ENCODE measurements at places on chromosomes 6 and 20.

GRCh38 chr6:391559-392440 is at the start of gene IRF4:
Gene IRF4 (plus strand): TSS chr6:391752. CDS start chr6:393153, 1,401 bp downstream.
- DNase-seq = peak; percentile 73

GRCh38 chr6:4567141-4567540 is 209.1 kb upstream of the CDYL start:
- DNase-seq = no peak

DNA sequence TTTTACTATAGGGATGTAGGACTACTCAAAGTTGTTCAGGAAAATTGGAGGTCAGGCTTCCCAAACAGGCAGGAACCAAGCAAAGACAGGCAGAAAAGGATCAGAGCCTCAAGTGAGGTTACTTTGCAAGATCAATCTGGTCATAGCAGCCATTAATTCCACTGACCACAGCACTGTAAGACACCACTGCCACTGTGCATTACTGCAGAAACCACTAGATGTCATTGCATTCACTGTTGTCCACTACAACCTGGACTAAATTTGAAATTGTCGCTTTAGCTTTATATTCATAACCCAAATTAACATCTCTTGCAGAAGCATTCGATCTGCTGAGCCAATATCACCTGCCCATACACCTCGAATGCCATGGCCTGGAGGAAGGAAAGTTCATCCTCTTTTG is 126.9 kb upstream of the UFL1 start:
- DNase-seq = no peak

- DNase-seq = peak; percentile 24
These were observed 9.6 kb upstream of the PKIG start for GRCh38 chr20:44572551-44573500.

DNA sequence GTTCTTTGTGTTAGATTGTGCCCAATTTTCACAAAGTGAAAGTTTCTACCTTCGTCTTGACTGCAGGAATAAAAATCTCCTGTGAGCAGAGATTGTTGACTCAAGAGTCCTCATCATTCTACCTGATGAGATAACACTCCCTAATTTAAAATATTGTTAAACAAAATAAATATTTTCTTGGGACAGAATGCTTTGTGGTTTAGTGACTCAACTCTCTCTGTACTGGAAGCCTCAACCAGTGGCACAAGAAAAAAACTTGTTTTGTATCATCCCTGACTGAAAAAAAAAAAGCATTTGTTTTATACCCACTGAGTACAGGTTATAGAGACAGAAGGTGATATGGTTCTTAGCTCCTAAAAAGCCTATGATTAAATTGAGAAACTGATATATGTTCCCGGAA is 78.9 kb downstream of the CRYBG1 start:
- DNase-seq = no peak

GRCh38 chr6:63553208-63553607 is 19.1 kb upstream of the LOC128125822 start:
- no peak for DNase-seq

DNA sequence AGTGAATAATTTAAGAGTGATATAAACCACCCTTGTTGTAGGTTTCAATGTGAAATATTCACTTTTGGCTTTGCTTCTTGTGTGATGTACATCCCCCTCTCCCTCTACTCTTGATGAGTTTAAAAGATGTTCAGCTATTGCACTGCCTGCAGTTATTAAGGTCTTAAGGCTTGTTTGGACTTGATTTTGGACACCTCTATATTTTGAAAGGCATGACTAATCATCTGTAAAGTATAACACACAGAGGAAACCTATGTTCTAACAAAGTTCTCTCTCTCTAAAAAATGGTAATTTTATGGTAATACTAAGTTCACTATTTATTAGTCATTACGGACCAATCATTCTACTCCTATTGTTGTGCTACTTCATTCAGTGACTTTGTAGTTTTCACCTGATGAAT is 1719.9 kb downstream of the GRIK2 start:
- DNase-seq = no peak

GRCh38 chr6:140140891-140141290 is 766.4 kb upstream of the CITED2 start:
- DNase-seq = no peak

All from transverse colon (tissue), 4 donors.